T-helper 2 cell (primary cell): ENCODE measurements at places on chromosomes 16 and 17.

DNA sequence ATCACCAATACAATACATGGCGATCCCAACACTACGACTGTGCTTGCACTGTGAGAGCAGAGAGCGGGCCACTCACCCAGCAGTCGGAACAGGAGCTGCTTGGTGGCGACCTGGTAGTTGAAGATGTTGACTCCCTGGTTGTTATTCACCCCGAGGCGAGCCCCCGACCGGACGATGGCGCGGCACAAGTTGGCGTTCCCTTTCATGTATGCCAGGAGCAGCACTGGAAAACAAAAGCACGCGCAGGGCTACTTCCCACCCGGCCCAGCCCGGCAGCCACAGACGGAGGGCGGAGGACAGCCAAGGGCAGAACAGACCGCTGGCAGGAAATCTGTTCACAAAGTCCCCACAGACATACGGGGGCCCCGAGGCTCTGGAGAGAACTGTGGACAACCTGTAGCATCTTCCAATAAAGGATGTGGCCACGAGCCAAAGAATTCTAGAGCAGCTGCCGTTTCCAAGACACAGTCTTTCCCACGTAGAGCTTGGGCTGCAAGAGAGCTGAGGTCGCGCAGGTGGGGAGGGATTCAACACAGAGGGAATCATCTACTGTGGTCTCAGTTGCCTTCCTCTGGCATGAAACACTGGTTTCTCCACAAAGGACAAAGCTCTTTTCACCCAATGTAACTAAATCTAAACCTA lies 27.8 kb downstream of the CYB5D2 start:
- DNase-seq = no peak

GRCh38 chr17:50710025-50710424 lies 2.3 kb upstream of the ANKRD40 start:
- no peak for DNase-seq

- DNase-seq = no peak
These were observed 11.0 kb upstream of the MVD start for GRCh38 chr16:88673716-88674379.

DNA sequence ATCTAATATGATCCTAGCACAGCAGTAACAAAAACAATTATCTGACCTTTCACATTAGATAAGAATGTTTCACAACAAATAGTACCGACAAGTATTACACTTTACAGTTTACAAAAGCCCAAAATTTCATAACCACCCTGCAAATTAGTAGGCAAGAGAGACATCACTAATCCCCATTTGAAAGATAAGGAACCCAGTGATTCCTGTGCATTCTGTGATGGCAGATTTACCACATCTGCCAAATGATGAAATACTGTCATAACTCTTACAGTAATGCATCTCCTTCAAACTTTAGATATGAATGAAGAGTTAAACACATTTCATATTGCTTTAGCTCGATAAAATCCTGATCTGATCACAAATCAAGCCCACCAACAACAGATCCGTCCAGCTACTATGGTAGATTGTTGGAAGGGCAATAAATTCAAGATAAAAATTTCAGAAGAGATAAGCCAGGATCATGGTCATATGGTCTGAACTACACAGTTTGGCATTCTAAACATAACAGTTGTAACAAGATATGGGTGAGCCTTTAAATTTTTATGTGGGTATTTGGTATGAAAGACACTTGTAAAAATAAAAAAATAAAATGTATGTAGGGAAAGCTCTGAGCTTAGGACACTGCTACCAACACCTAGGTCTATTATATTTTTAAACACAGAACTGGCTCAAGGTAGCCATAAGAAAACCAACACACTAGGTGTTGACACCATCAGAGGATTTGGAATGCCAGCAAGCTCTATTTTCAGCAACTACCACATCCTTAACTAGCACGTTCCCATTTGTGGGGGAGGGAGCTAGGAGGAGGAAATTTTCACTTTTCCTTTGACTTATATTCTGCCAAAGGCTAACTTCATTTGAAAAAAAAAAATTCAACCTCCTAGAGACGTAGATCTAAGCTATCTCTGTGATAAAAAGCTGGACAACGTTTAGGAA lies 9.3 kb downstream of the YWHAE start:
- no peak for DNase-seq

DNA sequence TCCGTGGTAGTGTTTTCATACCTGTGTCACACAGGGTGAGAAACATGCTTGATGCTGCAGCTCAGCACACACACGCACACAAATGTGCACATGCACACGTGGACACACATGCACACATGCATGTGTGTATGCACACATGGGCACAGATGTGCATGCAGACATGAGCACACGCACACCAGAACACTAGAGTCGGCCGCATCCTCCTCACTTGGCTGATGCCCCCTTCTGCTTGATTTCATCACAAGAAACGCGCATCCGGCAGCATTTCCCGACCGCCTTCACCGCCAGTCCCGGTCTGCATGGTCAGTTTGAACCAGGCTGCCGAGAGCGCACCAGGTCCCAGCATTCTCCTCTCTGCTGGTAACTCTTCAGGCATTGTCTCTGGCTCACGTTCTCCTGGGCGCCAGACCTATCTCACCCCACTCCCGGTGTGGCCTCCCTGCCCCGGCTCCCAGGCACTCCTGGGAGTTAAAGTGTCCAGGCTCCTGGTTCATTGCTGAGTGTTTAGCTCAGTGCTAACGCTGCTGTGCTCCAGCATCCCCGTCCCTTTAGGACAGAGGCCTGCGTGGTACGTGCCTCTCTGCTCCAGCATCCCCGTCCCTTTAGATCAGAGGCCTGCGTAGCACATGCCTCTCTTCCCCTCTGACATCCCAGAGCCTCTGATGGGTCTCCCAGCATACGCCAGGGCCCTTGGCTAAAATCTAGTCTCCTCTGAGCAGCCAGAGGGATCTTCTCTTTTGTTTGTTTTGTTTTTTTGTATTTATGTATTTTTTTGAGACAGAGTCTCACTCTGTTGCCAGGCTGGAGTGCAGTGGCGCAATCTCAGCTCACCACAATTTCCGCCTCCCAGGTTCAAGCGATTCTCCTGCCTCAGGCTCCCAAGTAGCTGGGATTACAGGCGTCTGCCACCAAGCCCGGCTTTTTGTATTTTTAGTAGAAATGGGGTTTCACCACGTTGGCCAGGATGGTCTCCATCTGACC lies 16.0 kb downstream of the BAIAP2 start:
- DNase-seq = no peak

DNA sequence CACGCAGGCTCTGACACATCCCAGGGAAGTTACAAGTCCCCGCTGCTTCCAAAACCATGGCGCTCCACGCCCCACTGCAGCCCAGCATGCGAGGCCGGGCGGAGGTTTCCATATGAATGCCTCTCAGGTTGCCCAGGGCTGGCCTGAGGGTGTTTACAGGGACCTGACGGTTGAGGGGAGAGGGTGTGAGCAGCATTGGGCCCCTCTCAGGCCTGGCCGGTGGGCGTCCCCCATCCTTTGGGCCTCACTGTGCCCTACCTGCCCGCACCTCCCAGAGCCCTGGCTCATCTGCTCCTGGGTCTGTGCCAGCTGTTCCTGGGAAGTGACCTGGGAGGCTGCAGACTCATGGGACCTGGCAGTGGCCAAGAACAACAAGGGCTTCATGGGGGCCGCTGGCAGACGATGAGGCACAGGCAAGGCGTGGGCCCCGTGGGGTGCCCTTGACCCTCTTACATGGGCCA lies 173.5 kb downstream of the C16orf95 start:
- no peak for DNase-seq

DNA sequence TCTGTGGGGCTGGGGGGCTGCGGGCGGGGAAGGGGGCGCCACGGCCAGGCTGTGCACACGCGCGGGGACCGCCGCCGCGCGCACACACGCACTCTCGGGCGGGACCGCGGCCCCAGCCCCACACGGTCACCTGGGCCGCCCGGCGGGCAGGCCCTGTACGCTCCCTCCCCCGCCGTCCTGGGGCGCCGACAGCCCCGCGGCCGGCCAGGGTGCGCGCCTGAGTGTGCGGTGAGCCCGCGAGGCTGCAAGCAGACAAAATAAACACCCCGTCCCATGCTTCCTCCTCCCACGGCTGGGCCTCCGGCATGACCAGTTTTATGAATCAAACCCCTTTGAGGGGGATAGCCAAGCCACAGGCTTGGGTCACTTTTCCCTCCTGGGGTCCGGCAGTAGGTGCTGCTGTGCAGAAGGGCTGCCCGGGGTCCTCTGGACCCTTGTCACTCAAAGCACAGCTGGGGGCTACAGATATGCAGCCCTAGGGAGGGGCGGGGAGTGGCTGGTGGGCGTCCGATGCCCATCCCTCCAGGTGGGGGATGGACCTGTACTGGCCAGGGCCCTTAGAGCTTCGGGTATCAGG lies 441 bp downstream of the VASN start:
- DNase-seq = no peak

- no peak for DNase-seq
These were observed 6.4 kb downstream of the CLCN7 start for GRCh38 chr16:1468426-1468810.
